ENCODE measurements at places on chromosomes 6 and 20. TPM values are rescaled to one million over a fixed set of nuclear protein-coding genes. Genes with fewer than 3 reads are reported as not detected.

GRCh38 chr6:87753131-87753685 lies 51.2 kb upstream of the AKIRIN2 start:
- no peak for DNase-seq
- H3K36me3 ChIP-seq = no peaks in the 10 kb centered on the region
- no peak overlapping the region for H3K4me3 ChIP-seq
- no peak overlapping the region for H3K27ac ChIP-seq
- no peaks in the 10 kb centered on the region for H3K4me1 ChIP-seq

Gene IP6K3
- total RNA-seq = not detected

DNA sequence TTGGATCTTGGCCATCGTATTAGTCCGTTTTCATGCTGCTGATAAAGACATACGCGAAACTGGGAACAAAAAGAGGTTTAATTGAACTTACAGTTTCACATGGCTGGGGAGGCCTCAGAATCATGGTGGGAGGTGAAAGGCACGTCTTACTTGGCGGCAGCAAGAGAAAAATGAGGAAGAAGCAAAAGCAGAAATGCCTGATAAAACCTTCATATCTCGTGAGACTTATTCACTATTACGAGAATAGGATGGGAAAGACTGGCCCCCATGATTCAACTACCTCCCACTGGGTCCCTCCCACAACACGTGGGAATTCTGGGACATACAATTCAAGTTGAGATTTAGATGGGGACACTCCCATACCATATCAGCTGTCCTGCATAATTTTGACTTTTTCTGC lies 20.1 kb upstream of the REPS1 start:
- no peaks in the 10 kb centered on the region for H3K4me1 ChIP-seq
- no peak overlapping the region for H3K4me3 ChIP-seq
- no peaks in the 10 kb centered on the region for H3K27me3 ChIP-seq
- H3K27ac ChIP-seq = no peak overlapping the region
- H3K36me3 ChIP-seq = no peaks in the 10 kb centered on the region

Gene MOG
- not detected for total RNA-seq

- H3K27me3 ChIP-seq = no peaks in the 10 kb centered on the region
- H3K4me1 ChIP-seq = peaks cover 58% of the 10 kb centered on the region
- no peak for DNase-seq
These were observed 80.2 kb downstream of the GMPR start for GRCh38 chr6:16318538-16318937.

- DNase-seq = no peak
- H3K27ac ChIP-seq = no peak overlapping the region
- no peak overlapping the region for H3K4me3 ChIP-seq
- no peaks in the 10 kb centered on the region for H3K27me3 ChIP-seq
These were observed 44.8 kb downstream of the TTI1 start for GRCh38 chr20:37988306-37988954.

Gene BPIFB4
- not detected for total RNA-seq

Gene CAGE1
- 0.57 TPM for total RNA-seq

DNA sequence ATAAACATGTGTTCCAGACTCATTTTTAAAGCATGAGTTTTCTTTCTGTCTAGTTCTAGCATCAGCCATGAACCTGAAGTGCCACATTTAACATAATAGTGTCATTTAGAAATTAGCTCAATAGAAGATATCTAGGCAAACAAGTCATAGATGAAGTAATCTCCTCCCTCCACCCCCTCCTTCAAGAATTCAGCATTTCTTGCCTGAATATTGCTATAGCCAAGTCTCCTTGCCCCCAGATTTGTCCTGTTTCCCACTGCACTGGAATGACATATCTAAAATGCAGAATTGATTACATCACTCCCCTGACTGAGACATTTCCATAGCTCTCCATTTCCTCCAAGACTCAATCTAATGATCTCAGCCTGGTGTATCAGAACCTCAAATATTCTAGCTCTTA lies 134.9 kb upstream of the BACH2 start:
- H3K27me3 ChIP-seq = peaks cover 2% of the 10 kb centered on the region
- H3K36me3 ChIP-seq = no peaks in the 10 kb centered on the region
- H3K4me3 ChIP-seq = no peak overlapping the region

GRCh38 chr20:62917720-62918119 lies 8.6 kb downstream of the DIDO1 start:
- H3K36me3 ChIP-seq = peaks cover 15% of the 10 kb centered on the region
- no peaks in the 10 kb centered on the region for H3K27me3 ChIP-seq
- no peak for DNase-seq
- peak overlapping the region; percentile 76 for H3K4me3 ChIP-seq
- H3K4me1 ChIP-seq = peaks cover 88% of the 10 kb centered on the region

DNA sequence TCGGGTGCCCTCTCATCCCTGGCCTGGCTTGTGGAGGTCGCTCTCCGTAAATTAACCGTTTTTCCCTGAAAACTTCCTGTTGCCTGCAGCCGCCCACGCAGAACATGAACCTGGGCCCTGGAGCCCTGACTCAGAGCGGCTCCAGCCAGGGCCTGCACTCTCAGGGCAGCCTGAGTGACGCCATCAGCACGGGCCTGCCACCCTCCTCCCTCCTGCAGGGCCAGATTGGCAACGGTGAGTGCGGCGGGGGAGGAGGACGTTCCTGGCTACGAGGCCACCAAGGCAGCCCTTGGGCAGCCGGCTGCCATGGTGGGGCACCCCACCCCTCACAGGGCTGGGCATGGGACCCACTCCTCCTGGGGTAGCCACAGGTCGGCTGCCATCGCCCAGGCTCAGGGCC lies 17.8 kb downstream of the SS18L1 start:
- peaks cover 30% of the 10 kb centered on the region for H3K36me3 ChIP-seq
- no peak overlapping the region for H3K4me3 ChIP-seq
- no peaks in the 10 kb centered on the region for H3K27me3 ChIP-seq
- no peak overlapping the region for H3K27ac ChIP-seq
- no peak for DNase-seq
- peaks cover 8% of the 10 kb centered on the region for H3K4me1 ChIP-seq

Gene NELFE
- 51.4 TPM for total RNA-seq

- H3K4me3 ChIP-seq = peak within 1 kb of the TSS; percentile 89
- H3K36me3 ChIP-seq = peaks cover 21% of the 10 kb centered on the region
- DNase-seq = no peak
- peaks cover 31% of the 10 kb centered on the region for H3K4me1 ChIP-seq
- peak within 1 kb of the TSS; percentile 99 for H3K27ac ChIP-seq
These were observed at the start of gene HIVEP1 for GRCh38 chr6:12012038-12012557. Gene HIVEP1, plus strand, starts transcription at chr6:12012312. Its CDS starts 3,317 bp downstream, at chr6:12015629.

GRCh38 chr6:86128130-86128814 lies 485.6 kb upstream of the SYNCRIP start:
- H3K4me3 ChIP-seq = no peak overlapping the region
- H3K27ac ChIP-seq = no peak overlapping the region
- no peak for DNase-seq

DNA sequence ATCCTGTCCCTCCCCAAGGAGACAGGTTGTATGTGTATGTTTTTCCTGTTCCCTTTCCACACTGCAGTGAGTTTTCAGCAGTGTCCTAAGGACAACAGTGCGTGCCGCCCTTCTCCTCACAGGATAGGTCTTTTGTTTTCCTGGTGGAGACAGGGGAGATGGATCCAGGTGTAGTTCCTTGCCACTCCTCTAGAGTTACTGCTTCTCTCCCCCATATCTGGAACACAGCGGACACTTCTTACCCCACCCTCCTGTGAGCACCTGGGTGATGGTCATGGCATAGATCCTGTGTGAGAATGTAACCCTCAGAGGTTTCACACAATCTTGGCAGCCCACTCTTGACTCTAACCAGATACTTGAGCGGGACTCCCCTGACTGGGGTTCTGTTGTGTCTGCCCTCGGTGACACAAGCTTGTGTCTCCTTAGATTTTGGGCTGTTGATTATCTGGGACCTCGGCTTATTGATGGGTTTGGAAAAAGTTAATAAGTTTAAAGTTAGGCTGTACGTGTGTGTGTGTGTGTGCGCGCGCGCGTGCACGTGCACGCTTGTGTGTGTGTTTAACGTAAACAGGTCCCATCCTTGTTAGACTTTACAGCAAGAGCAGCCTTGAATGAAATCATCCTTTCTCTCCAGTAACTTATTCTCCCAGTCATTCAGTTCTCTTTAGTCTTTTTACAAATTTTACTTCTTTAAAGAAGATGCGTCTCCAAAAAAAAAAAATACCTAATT lies 131.3 kb upstream of the EDN1 start:
- H3K27ac ChIP-seq = no peak overlapping the region
- H3K36me3 ChIP-seq = peaks cover 13% of the 10 kb centered on the region
- H3K4me3 ChIP-seq = no peak overlapping the region
- H3K27me3 ChIP-seq = no peaks in the 10 kb centered on the region
- DNase-seq = no peak

- no peak overlapping the region for H3K4me3 ChIP-seq
- H3K4me1 ChIP-seq = no peaks in the 10 kb centered on the region
- DNase-seq = no peak
- no peaks in the 10 kb centered on the region for H3K36me3 ChIP-seq
- no peak overlapping the region for H3K27ac ChIP-seq
These were observed 81.0 kb downstream of the COL9A1 start for GRCh38 chr6:70221715-70222438.

DNA sequence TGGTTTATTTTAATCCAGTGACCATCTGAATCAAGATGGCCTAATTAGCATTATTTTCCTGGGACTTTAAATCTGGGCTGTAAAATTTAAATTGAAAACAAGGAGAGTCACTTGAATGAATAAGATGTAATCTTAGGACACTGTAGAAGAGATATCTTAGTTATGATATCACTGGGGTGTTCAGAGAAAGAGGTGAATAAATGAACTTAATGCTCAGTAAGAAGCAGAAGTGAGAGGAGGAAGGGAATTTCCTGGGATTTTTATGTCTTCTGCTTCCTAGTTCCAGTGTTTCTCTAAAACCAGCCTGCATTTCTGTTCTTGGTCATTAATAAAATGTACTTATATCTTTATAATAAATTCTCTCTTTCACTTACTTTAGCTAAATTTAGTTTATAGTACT lies 136.8 kb upstream of the PTPRK start:
- DNase-seq = no peak
- H3K4me3 ChIP-seq = no peak overlapping the region
- H3K36me3 ChIP-seq = no peaks in the 10 kb centered on the region
- no peaks in the 10 kb centered on the region for H3K27me3 ChIP-seq
- no peak overlapping the region for H3K27ac ChIP-seq

GRCh38 chr20:10963717-10964266 lies 290.0 kb upstream of the JAG1 start:
- H3K4me1 ChIP-seq = no peaks in the 10 kb centered on the region
- no peak for DNase-seq
- no peaks in the 10 kb centered on the region for H3K36me3 ChIP-seq
- no peaks in the 10 kb centered on the region for H3K27me3 ChIP-seq

GRCh38 chr6:13881621-13882165 lies 43.1 kb upstream of the RNF182 start:
- H3K36me3 ChIP-seq = no peaks in the 10 kb centered on the region
- H3K4me1 ChIP-seq = no peaks in the 10 kb centered on the region
- H3K27me3 ChIP-seq = no peaks in the 10 kb centered on the region
- no peak for DNase-seq

Gene OSER1
- total RNA-seq = 137 TPM

DNA sequence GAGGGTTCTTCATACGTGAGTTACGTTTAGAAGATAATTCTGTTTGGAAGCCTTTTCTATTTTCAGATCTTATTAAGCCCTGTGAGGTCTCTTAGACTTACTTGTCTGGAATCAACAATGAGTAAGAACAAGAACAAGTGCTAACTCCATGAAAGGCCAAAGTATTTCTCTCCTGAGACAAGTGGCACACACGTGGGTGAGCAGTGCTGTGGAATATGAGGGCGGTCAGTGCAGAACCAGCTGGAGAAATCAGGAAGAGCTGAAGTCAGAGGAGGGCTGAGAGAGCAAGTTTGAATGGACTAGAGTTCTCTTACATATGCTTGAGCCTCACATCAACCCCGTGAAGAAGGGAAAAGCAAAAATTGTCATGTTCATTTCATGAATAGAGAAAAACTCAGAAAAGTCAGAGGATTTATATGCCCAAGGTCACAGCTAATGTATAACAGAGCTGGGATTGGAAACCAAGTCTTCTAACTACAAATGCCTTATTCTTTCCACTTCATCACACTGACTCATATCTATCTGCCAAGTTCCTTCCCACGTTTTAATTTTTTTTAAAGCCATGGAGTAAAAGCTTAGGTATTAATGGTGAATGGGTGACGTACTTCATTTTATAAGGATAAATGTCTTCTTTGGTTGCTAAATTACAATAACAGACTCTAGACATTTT lies 201.3 kb upstream of the DTNBP1 start:
- H3K27ac ChIP-seq = no peak overlapping the region
- peaks cover 2% of the 10 kb centered on the region for H3K27me3 ChIP-seq
- H3K36me3 ChIP-seq = no peaks in the 10 kb centered on the region
- no peaks in the 10 kb centered on the region for H3K4me1 ChIP-seq

- no peaks in the 10 kb centered on the region for H3K4me1 ChIP-seq
- no peak for DNase-seq
- no peaks in the 10 kb centered on the region for H3K36me3 ChIP-seq
- H3K4me3 ChIP-seq = no peak overlapping the region
These were observed 250.0 kb downstream of the EPM2A start for GRCh38 chr6:145485288-145485687.

GRCh38 chr6:154301086-154301625 lies 55.4 kb downstream of the IPCEF1 start:
- no peak overlapping the region for H3K4me3 ChIP-seq
- H3K4me1 ChIP-seq = peaks cover 16% of the 10 kb centered on the region
- H3K36me3 ChIP-seq = no peaks in the 10 kb centered on the region
- no peaks in the 10 kb centered on the region for H3K27me3 ChIP-seq
- no peak overlapping the region for H3K27ac ChIP-seq

GRCh38 chr6:42313941-42314570 lies 96.4 kb upstream of the MRPS10 start:
- H3K27me3 ChIP-seq = no peaks in the 10 kb centered on the region
- no peak for DNase-seq
- H3K4me3 ChIP-seq = no peak overlapping the region
- H3K27ac ChIP-seq = no peak overlapping the region

Gene CST4
- total RNA-seq = not detected

- no peak overlapping the region for H3K27ac ChIP-seq
- peaks cover 43% of the 10 kb centered on the region for H3K27me3 ChIP-seq
- no peak for DNase-seq
- H3K4me1 ChIP-seq = no peaks in the 10 kb centered on the region
These were observed 9.3 kb upstream of the HLA-DQB2 start for GRCh38 chr6:32772656-32773055.

- no peak for DNase-seq
- no peak overlapping the region for H3K4me3 ChIP-seq
- peaks cover 4% of the 10 kb centered on the region for H3K4me1 ChIP-seq
- no peaks in the 10 kb centered on the region for H3K27me3 ChIP-seq
- H3K36me3 ChIP-seq = no peaks in the 10 kb centered on the region
- H3K27ac ChIP-seq = no peak overlapping the region
These were observed 232.8 kb upstream of the MCHR2 start for GRCh38 chr6:100226811-100227210.

- H3K36me3 ChIP-seq = no peaks in the 10 kb centered on the region
- no peaks in the 10 kb centered on the region for H3K4me1 ChIP-seq
- no peak overlapping the region for H3K27ac ChIP-seq
These were observed 7.3 kb upstream of the KCNG1 start for GRCh38 chr20:51029963-51030920.

Gene TRIM40
- 0.39 TPM for total RNA-seq

GRCh38 chr20:10090588-10091166 lies 55.9 kb downstream of the ANKEF1 start:
- no peaks in the 10 kb centered on the region for H3K36me3 ChIP-seq
- no peaks in the 10 kb centered on the region for H3K4me1 ChIP-seq
- peaks cover 2% of the 10 kb centered on the region for H3K27me3 ChIP-seq
- H3K27ac ChIP-seq = no peak overlapping the region
- no peak for DNase-seq
- H3K4me3 ChIP-seq = no peak overlapping the region

All from CD4-positive, CD25-positive, alpha-beta regulatory T cell (primary cell).